Glutamatergic neuron (in vitro differentiated cells): ENCODE measurements at places on chromosomes 2 and 18. TPM values are rescaled to one million over a fixed set of nuclear protein-coding genes. Genes with fewer than 3 reads are reported as not detected.

Gene EHD3
- 11.5 TPM for total RNA-seq

DNA sequence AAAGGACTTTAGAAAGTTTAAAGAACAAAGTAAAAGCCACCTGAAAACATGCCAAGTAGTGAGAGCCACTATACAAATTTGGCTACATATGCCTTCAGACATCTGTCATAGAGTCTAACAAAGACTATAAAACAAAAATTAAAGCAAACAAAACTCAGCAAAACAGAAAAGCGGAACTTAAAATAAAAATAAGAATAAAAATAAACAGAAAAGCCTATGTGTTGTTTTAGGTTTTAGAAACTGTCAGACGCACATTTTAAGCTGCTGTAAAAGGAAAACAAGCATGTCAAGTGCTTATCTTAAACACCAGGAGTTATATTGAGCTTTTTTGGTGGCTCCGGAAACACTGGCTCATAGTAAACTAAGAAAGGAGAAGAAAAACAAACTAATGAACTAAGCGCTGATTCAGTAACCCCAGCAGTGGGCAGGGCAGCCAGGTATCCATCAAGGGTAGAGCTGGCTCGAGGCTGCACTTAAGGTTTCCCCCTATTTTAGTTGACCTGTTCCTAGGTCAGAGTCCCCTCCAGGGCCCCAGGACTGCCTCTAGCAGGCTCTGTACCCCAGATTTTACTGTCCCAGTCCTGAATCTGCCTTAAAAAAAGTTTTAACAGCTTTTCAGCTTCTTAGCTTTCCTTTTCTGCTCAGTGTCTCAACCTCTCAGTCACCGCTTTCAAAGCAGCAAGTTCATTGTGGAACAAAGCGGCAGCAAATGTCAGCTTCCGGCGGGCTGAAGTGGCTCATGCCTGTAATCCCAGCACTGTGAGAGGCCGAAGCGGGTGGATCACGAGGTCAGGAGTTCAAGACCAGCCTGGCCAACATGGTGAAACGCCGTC, 15.4 kb upstream of the RMC1 start:
- no peak for DNase-seq

DNA sequence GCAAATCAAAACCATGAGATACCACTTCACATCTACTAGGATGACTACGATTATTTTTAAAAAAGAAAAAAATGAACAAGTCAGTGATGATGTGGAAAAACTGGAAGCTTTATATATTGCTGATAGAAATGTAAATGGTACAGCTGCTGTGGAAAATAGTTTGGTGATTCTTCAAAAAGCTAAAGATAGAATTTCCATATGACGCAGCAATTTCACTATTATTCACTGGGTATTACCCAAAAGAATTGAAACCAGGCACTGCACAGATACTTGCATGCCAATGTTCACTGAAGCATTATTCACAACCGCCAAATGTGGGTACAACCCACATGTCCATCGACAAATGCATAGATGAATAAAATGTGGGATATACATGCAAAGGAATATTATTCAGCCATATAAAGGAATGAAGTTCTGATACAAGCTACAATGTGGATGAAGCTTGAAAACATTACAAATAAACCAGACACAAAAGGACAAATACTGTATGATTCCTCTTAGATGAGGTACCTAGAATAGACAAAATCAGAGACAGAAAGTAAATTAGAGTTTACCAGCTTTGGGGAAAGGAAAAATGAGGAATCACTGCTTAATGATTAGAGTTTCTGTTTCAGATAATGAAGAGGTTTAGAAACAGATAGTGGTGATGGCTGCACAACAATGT, 11.1 kb downstream of the RTTN start:
- no peak for DNase-seq

- DNase-seq = no peak
Measured at GRCh38 chr2:174046172-174046571, 81.0 kb upstream of the SP3 start.

- peak; percentile 33 for DNase-seq
Measured at GRCh38 chr2:172094294-172095145, 8.2 kb downstream of the DLX2 start.

DNA sequence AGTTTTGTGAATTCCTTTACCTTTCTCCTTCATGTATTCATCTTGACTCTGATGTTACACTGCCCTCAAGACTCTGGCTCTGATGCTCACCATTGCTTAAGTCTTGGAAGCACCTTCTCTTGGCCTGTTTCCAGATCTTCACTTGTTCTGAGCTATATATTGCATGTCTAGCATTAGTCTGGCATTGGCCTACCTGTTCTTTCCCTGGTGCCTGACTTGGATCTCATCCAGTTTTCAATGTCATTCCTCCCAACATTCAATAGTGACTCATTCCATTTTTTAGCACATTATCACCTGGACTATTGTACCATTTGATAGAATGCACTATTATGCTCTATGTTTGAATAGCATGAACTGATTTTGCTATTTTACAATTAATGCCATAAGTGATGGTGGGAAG, 127.3 kb upstream of the NYAP2 start:
- DNase-seq = no peak

DNA sequence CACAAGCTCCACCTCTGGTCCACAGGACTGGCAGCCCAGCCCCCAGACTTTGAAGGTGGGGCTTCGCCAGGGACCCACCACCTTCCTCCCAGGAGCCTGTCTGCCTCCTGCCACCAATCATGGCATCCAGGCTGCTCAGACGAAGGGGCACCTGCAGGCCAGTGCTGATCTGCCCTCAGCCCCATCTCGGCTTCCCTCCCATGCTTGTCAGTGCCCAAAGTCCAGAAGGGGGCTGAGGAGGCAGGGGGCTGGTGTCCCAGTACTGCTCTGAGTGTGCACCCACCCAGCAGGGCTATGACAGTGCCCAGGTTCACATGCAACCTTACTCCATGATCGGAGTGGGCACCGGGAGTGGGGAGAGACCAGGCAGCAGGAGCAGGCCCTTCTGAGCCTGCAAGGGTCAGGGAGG, 25.3 kb upstream of the RUFY4 start:
- no peak for DNase-seq

GRCh38 chr18:23849141-23849540, 159.9 kb downstream of the LAMA3 start:
- DNase-seq = no peak
